ENCODE measurements at places on chromosomes 12 and 14.

GRCh38 chr12:128224226-128224625 is 42.7 kb upstream of the TMEM132C start:
- no peak for DNase-seq

DNA sequence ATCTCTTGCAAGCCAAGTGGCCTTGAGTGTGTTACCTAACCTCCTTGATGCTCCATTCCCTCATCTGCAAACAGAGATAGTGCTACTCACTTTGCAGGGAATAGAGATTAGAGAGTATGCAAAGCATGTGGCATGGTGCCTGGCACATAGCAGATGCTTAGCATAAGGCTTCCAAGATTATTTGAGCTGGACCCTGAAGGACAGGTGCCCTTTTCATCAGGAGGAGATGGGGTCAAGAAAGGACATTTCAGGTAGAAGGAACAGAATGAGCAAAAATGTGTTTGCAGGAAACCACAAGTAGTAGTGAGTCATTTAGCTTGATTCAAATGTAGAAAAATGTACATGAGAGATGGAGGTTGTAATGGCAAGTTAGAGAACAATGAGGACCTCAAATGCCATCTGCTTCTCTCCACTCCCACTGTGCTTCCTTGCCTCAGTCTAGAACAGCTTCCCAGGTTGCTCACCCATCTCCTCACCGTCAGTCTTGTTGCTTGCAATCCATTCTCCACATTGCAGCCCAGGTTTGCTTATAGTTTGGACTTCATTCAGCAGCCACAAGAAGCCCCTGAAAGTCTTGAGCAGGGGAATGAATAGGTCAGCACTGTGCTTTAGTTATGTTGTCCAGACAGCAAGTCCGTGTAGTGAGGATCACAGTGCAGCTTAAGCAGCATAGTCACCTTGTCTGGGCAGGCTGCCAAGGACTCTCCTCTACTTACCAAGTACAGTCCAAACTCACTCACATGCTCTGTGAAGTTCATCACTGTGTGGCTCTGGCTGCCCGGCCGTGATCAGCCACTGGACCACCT is 536.3 kb upstream of the CCDC196 start:
- DNase-seq: no peak

DNA sequence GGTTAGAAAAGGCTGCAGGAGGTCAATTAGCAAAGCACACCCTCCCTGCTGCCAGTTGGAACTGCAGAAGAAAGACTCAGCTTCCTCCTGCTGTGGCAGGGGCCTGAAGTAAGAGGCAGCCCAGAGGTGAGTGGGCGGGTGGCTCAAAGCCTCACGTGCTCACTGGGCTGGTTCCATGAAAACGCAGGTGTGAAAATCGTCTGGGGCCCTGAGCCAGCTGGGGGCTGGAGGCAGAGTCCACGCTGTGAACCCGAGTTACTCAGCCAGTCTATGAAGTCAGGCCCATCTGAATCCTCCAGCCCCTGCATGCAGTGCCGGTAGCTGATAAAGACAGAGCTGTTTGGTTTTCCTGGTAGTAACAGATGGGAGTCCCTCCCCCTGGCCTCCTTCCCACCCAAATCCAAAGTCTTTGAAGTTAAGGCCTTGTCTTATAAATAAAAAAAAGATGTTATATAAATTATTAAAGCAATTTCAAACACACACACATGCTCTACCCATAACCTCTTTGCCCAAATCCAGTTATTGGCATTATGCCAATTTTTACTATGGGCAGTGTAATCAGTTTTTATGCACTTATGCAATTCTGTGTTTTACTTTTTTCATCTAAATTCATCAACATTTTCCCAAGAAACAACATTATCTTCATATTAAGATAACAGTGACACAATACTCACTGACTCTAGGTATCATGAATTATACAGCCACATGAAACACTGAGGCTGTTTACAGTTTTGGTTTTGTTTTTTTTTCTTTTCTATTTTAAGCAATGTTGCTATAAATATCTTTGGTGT is 57.9 kb upstream of the PNMA1 start:
- DNase-seq: no peak

GRCh38 chr14:63186453-63186852 is 17.8 kb upstream of the RHOJ start:
- DNase-seq: no peak

GRCh38 chr14:86404425-86404824 is 874.5 kb downstream of the FLRT2 start:
- no peak for DNase-seq

DNA sequence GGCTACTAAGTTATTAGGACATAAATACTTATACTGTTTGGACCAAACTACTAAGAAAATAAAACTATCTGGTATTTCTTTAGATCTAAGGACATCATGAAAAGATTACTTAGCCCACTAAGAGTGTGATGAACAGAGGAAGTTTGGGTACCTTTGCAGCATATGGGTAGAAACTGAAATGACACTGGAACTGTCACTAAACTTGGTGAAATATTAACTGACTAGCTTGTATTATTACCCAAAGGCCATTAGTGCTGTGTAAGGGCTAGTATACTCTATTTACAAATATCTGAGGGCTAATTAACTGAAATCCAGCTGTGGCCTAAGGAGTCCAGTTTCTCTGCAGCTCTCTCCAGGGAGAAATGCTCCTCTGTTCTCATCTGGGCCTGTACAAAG is 45.5 kb downstream of the PAWR start:
- DNase-seq: no peak

GRCh38 chr12:120252071-120252906 is 13.2 kb downstream of the PXN start:
- no peak for DNase-seq

DNA sequence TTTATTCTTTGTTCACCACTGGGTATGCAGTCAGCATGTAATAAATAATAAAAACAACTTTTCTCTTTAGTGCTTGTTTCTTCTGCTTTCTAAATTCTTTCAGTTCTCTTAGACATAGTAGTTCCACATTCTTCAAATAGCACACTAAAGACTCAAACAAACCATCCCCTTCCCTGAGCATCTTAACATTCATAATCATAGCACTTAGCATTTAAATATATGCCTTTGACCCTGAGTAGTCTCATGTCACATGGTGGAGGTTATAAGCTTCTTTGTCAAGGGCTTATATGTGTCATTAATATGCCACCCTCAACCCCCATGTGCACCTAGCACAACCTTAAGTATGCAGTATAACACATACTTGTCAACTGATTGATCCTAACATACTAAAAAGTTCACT is 212.7 kb downstream of the PHLDA1 start:
- DNase-seq: no peak

- DNase-seq: no peak
Measured at GRCh38 chr14:75848167-75848913, 133.5 kb downstream of the TGFB3 start.

DNA sequence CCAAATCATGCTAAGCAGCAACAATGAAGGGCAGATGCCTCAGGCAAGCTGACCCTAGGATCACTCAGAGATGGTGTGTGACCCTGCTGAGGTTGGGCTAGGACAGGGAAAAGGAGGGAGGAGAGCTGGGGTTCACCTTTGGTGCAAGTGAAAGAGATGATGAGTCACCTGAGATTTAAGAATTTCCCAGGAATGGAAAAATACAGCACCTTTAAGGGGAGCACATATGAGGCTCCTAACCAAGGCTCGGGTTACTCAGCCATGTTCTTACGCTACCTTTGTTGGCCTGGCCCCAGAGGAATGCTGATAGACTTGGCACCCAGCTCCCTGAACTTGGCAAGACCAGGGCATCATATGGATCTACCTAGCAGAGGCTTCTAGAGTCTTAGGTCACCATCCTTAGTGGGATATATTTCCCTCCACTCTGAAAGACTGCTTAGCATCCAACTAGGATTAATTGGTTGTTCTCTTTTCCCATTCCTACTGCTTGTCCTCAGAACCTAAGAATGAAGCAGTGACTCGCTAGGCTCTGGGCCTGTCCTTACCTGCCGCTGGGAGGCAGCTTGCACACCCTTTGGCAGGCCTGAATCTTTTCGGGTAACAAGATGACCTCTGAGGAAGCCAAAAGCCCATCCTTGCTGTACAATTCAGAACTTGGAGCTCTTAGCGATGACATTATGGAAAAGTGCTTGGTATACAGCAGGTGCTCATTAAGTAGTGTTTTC is 4.0 kb upstream of the NAA25 start:
- DNase-seq: no peak

- DNase-seq: no peak
Measured at GRCh38 chr12:94340573-94340972, 119.1 kb downstream of the CEP83 start.

DNA sequence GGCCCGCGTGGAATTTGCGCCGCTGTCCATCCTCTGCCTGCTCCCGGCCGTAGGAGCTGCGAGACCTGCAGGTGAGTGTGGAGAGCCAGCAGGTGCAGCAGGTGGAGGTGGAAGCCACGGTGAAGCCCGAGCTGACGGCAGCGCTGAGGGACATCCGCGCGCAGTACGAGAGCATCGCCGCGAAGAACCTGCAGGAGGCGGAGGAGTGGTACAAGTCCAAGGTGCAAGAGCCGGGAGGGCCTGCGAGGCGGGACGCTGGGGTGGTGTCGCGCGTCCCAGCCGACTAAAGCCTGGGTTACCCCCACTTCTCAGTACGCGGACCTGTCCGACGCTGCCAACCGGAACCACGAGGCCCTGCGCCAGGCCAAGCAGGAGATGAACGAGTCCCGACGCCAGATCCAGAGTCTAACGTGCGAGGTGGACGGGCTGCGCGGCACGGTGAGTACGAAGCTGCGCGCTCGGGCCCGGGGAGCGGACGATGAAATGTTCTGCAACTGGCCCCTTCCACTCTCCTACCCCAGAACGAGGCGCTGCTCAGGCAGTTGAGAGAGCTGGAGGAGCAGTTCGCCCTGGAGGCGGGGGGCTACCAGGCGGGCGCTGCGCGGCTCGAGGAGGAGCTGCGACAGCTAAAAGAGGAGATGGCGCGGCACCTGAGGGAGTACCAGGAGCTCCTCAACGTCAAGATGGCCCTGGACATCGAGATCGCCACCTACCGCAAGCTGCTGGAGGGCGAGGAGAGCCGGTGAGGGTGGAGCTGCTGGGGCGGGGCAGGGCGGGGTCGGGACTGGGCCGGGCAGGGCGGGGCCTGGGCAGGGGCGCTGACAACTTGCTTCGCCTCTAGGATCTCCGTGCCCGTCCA is 2.1 kb downstream of the PRPH start:
- no peak for DNase-seq

DNA sequence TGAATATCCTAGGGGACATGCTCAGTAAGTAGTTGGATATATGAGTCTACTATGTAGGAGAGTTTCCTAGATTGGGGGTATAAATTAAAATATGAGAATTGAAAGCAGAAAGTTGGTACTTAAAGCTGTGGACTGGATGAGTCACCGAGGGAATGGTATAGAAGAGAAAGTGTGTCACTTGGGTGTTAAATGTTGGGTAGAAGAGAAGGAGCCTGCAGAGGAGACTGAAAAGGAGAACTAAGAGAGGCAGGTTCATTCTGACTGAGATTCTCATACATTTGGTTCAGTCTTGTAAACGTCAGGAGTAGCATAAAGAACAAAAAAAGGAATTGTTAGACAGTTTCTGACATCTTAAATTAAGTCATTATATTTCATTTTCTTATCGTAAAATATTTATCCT is 19.9 kb downstream of the LRRC9 start:
- no peak for DNase-seq

DNA sequence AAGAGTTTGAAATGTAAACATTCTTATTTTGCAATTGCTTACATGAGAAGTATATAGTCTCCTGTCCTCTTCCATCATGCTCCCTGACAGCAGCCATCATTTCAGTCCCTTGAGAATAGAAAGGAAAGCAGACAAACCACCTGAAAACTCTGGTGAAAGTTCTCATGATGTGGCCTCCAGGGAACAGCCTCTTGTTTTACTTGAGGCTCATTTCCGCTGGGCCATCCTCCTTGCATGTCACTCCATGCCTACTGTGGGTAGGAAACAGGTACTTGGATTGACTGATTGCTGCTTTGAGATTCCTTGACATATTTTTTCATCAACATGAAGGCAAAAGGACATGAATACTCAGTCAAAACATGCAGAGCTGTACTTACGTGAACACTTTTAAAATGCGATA is 6.0 kb downstream of the SYT1 start:
- no peak for DNase-seq

GRCh38 chr12:93563807-93564538 is 8.5 kb upstream of the SOCS2 start:
- DNase-seq: no peak

GRCh38 chr14:96614481-96614881 is 112.3 kb downstream of the PAPOLA start:
- DNase-seq: no peak

GRCh38 chr12:130700492-130701401 is 15.4 kb downstream of the RIMBP2 start:
- no peak for DNase-seq

DNA sequence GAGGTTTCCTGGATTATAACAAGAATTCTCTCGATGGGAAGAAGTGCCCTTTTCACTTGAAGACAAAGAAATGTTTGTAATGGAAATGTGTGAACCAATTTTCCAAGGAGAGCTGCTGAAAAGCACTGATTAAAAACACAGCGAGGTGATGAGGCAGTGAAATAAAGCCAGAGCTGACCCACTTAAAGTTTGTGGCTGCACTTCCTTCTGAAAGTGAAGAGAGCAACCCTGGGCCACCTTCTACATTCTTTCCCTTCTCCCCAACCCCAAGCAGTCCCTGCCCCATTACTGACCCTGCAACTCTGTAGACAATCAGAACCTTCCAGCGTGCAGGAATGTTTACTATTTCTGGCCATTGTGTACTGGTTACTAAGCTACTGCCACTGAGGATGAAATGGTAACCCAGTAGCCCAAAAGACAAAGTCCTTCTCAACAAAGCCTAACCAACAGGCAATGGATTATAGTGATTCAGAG is 173.9 kb downstream of the TTC7B start:
- peak; percentile 52 for DNase-seq

GRCh38 chr12:4584281-4584680 is 22.3 kb downstream of the DYRK4 start:
- no peak for DNase-seq

DNA sequence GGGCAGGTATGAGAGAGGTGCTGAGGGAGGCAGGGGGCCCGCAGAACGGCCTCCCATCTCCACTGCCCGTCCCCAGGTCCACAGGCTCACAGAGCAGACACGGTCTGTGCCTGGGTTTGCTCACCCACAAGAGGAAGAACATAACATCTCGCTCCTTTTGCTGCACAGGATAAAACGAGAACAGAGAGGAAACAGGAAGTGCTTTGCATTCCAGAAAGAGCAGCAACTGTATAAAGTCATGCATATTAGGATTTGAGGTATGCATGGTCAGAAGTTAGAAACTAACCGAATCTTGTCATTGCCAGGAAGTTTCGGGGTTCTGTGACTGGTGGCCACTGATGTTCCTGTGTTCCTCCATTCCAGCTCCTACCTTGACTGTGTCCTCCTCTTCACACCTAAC is 25.0 kb downstream of the NTF3 start:
- DNase-seq: no peak

DNA sequence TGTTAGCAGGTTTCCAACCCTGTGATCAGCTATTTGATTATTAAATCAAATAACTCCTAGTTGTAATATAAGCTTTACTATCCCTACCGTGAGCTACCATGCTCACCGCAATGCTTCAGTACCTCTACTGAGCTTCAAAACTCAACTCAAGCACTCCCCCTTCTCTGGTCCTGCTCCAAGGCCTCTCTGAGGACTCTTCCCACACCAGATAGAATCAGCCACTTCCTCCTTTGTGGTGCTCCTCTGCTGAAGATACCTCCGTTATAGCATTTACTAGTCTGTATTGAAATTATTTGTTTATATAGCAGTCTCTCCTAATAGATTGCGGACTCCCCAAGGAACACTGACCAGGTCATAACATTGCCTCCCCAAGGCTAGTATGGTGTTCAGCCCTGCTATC is 17.5 kb downstream of the AREL1 start:
- no peak for DNase-seq

GRCh38 chr14:24162093-24162492 is 1.0 kb downstream of the IRF9 start:
- no peak for DNase-seq

GRCh38 chr14:29035134-29035533 is 268.5 kb downstream of the FOXG1 start:
- no peak for DNase-seq
